ENCODE measurements at places on chromosomes 7 and 10. TPM values are rescaled to one million over a fixed set of nuclear protein-coding genes. Genes with fewer than 3 reads are reported as not detected.

GRCh38 chr10:34998940-34999339 is 91.2 kb downstream of the CUL2 start:
- H3K36me3 ChIP-seq: no peaks in the 10 kb centered on the region
- H3K4me1 ChIP-seq: no peaks in the 10 kb centered on the region
- H3K27me3 ChIP-seq: no peaks in the 10 kb centered on the region

- H3K27ac ChIP-seq: no peak overlapping the region
- no peaks in the 10 kb centered on the region for H3K36me3 ChIP-seq
- H3K27me3 ChIP-seq: no peaks in the 10 kb centered on the region
- H3K4me3 ChIP-seq: no peak overlapping the region
- H3K4me1 ChIP-seq: no peaks in the 10 kb centered on the region
Observed at GRCh38 chr10:3364768-3365480, 192.3 kb upstream of the PITRM1 start.

- no peak overlapping the region for H3K4me3 ChIP-seq
- no peaks in the 10 kb centered on the region for H3K4me1 ChIP-seq
- H3K27me3 ChIP-seq: no peaks in the 10 kb centered on the region
- no peaks in the 10 kb centered on the region for H3K36me3 ChIP-seq
- no peak overlapping the region for H3K27ac ChIP-seq
- no peak for DNase-seq
Observed at GRCh38 chr7:25456467-25457171, 228.3 kb upstream of the NPVF start.

DNA sequence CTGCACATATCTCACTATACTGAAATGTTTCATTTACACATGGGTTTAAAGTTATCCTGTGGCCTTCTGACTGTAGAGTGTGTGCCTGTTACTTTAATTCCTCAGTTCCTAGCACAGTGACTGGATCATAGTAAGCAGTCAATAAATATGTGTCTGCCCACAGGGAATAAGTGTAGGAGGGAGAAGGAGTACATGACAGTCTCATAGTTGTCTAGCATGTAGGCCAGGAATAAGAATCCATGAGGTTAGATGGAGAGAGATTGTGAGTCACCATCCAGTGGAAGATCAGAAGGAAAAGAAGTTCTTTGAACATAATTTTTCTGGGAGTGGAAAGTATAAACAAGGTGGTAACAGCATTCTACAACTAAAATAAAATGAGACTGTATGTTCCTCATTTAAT is 36.6 kb upstream of the SEMA3A start:
- no peaks in the 10 kb centered on the region for H3K4me1 ChIP-seq
- H3K27me3 ChIP-seq: no peaks in the 10 kb centered on the region
- H3K4me3 ChIP-seq: no peak overlapping the region
- H3K36me3 ChIP-seq: no peaks in the 10 kb centered on the region
- no peak overlapping the region for H3K27ac ChIP-seq
- no peak for DNase-seq

GRCh38 chr7:29274146-29275017 is 79.8 kb downstream of the CHN2 start:
- H3K4me1 ChIP-seq: peaks cover 24% of the 10 kb centered on the region
- no peaks in the 10 kb centered on the region for H3K36me3 ChIP-seq
- DNase-seq: no peak
- H3K27me3 ChIP-seq: no peaks in the 10 kb centered on the region
- H3K4me3 ChIP-seq: no peak overlapping the region

DNA sequence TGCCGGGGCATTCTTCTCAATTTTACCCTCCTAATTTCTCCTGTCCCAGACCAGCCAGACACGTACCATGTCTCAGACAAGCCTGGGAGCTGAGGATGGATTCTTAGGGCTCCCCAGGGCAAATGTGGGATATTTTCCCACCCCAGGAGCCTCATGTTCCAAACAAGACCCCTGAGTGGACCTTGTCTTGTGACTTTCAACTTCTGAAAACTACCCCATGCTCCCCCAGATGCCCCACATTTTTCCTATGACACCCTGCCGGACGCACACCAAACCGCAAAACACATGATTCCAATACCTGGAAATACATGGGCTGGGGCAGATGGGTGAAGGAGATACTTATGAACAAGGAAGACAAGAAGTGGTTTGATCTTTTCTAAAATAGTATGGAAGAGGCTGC is 874 bp downstream of the GIMAP5 start:
- H3K4me1 ChIP-seq: peaks cover 56% of the 10 kb centered on the region
- H3K36me3 ChIP-seq: peaks cover 48% of the 10 kb centered on the region
- peak overlapping the region; percentile 82 for H3K27ac ChIP-seq

DNA sequence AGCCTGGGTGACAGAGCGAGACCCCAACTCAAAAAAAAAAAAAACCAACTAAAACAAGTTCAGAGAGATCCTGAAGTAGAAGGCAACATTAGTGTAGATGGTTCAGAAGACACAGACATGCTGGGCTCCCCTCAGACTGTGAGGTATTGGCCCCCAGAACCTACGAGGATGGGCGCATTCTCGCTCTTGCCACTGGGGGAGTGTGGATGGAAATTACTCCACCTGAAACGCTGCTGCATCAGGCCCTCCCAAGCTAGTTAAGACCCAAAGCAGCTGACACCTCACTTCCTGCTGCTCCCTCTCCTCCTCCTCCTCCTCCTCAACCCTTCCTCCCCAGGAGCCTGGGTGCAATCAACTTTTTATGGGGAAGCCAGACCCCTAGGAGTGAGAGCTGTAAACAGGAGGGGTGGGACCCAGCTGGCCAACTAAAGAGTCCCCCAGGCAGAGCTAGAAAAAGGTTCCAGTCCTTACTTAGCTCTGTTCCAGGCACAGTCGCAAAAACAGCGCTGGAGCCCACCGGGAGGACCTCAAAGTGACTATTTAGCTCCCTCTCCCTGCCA is 7.4 kb downstream of the SH3PXD2A start:
- no peak overlapping the region for H3K27ac ChIP-seq
- H3K4me3 ChIP-seq: no peak overlapping the region
- H3K4me1 ChIP-seq: peaks cover 13% of the 10 kb centered on the region
- no peak for DNase-seq
- H3K36me3 ChIP-seq: no peaks in the 10 kb centered on the region

- no peak overlapping the region for H3K27ac ChIP-seq
- H3K4me1 ChIP-seq: no peaks in the 10 kb centered on the region
- no peaks in the 10 kb centered on the region for H3K36me3 ChIP-seq
- no peak overlapping the region for H3K4me3 ChIP-seq
- no peak for DNase-seq
Observed at GRCh38 chr10:97228775-97229157, 43.0 kb upstream of the SLIT1 start.

- no peak overlapping the region for H3K4me3 ChIP-seq
- no peaks in the 10 kb centered on the region for H3K27me3 ChIP-seq
- H3K27ac ChIP-seq: no peak overlapping the region
- H3K36me3 ChIP-seq: no peaks in the 10 kb centered on the region
- no peaks in the 10 kb centered on the region for H3K4me1 ChIP-seq
Observed at GRCh38 chr10:4337563-4337962, 488.4 kb upstream of the AKR1E2 start.

DNA sequence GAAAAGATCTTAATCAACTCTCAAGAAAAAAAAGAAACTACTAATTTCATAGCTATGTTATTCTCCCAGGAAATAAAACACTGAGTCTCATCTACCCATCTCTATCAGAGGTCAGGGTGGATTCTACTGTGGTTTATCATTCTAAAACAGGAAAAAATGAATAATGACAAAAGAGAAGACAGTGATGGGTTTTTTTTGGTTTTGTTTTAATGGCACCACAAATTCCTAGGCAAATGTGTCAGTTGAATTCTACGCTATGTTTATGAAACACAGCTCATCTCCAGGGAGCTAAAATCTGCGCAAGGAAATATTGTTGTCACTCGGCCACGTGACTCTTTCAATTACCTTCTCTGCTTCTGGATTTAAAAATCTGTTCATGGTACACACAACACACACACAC is 393.4 kb upstream of the SORCS1 start:
- H3K4me1 ChIP-seq: no peaks in the 10 kb centered on the region
- H3K27me3 ChIP-seq: no peaks in the 10 kb centered on the region
- no peak for DNase-seq
- H3K36me3 ChIP-seq: no peaks in the 10 kb centered on the region
- no peak overlapping the region for H3K27ac ChIP-seq

DNA sequence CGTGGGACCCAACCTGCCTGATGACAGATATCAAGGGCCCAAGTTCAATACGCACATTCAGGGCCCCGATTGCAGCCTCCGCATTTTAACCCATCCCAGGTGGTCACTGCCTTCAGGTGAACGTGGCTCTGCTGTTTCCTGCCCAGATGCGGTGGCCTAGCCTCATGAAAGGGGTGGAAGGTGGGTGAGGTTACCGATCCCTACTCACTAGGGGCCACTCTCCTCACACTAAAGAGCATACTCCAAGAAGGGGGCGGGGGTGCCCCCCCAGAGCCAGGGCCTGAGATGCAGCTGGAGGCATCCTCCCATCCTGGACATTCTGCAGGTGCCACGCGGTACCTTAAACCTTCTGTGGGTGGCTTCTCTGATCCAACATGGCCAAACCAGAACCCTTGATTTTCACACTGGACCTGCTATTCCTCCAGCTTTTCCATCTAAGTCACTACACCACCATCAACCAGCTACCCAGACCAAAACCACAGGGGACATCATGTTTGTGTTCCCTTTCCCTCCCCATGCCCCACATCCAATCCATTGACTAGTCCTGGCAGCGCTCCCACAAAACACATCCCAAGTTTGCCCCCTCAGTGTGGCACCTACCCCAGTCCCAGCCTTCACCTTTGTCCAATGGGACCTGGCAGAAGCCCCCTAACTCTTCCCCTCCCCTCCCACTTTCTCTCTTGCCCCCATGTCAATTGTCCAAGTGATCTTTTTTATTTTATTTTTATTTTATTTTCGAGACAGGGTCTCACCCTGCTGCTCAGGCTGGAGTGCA is 30.0 kb downstream of the PRLHR start:
- no peaks in the 10 kb centered on the region for H3K27me3 ChIP-seq
- H3K4me1 ChIP-seq: no peaks in the 10 kb centered on the region
- H3K36me3 ChIP-seq: no peaks in the 10 kb centered on the region
- H3K27ac ChIP-seq: no peak overlapping the region
- H3K4me3 ChIP-seq: no peak overlapping the region
- DNase-seq: no peak

THNSL1 gene
- 1.5 TPM for total RNA-seq

CTAGE6 gene
- total RNA-seq: 2.3 TPM

ZNF25 gene
- 7.0 TPM for total RNA-seq

CHRM2 gene
- not detected for total RNA-seq

NRG3 gene
- total RNA-seq: not detected

SLC39A12 gene
- total RNA-seq: not detected

TLX1 gene
- total RNA-seq: not detected

LRRC18 gene
- total RNA-seq: not detected

NUDT13 gene
- 3.1 TPM for total RNA-seq

All from naive thymus-derived CD4-positive, alpha-beta T cell (primary cell).